ENCODE measurements at places on chromosomes 3 and 15.
A peak's percentile ranks its signal among the peaks of the same experiment; 100 is the strongest.

- no peak for DNase-seq
Measured at GRCh38 chr3:127625821-127626220, 3.2 kb upstream of the PODXL2 start.

- DNase-seq, result no peak
Measured at GRCh38 chr15:73108676-73109075, 56.4 kb downstream of the NEO1 start.

GRCh38 chr3:55469957-55470526 lies 17.1 kb downstream of the WNT5A start:
- no peak for DNase-seq

GRCh38 chr3:34361921-34362320 lies 563.5 kb downstream of the PDCD6IP start:
- DNase-seq, result no peak

- no peak for DNase-seq
Measured at GRCh38 chr3:1535361-1535760, 442.5 kb downstream of the CNTN6 start.

DNA sequence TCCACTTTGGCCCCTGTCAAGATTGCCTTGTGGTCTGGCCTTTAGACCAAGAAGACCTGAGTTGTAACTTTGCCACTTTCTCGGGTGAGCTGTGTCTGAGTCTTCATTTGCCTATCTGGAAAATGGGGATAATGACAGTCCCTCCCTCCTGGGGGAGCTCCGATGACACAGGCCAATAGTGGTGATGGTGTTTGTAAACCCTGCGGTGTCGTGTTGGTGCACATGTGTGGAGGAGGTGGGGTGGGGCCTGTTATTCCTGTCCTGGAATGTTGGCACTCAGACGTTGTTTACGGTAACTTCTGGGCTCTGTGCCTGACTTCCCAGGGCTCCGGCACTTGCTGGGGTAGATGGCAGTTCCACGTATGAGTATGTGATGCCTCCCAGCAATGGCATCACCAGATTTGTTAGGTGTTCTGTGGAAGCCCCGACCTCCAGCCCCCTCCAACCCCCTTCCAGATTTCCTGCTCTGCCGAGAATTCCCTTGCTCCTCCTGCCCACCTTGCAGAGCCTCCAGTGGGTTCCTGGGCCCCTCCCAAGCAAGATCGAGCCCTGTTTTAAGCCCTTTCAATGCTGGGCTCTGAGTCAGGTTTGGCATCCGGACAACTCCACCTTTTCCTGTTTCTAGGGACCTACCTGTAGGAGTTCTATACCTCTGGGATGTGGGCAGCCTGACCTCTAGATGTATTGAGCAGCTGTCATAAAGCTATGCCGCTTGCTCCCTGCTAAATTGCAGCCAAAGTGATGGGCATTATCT lies 31.4 kb downstream of the HRH1 start:
- no peak for DNase-seq

DNA sequence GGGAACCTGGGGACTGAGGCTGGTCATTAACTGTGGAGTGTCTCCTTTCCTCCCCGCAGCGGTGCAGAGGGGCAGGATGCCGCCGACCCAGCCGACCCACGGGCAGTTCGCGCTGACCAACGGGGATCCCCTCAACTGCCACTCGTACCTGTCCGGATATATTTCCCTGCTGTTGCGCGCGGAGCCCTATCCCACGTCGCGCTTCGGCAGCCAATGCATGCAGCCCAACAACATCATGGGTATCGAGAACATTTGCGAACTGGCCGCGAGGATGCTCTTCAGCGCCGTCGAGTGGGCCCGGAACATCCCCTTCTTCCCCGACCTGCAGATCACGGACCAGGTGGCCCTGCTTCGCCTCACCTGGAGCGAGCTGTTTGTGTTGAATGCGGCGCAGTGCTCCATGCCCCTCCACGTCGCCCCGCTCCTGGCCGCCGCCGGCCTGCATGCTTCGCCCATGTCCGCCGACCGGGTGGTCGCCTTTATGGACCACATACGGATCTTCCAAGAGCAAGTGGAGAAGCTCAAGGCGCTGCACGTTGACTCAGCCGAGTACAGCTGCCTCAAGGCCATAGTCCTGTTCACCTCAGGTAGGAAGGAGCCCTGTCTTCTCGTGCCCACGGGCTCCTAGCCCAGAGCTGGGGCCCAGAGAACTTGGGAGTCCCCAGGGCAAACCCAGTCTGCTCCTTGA lies 3.7 kb downstream of the NR2F2 start:
- peak; percentile 32 for DNase-seq

- DNase-seq, result no peak
Measured at GRCh38 chr3:195896361-195897080, 11.8 kb downstream of the TNK2 start.
